Stimulated activated CD4-positive, alpha-beta T cell treated with anti-CD3 and anti-CD28 coated beads, Interleukin-2, amount 100 ng/mL, for 24 hours (primary cell): ENCODE measurements at places on chromosomes 1 and 21.

- DNase-seq: no peak
Observed at GRCh38 chr1:161678500-161678899, 15.6 kb downstream of the FCGR2B start.

- no peak for DNase-seq
Observed at GRCh38 chr1:76170513-76170912, 96.0 kb downstream of the ST6GALNAC3 start.

GRCh38 chr1:210731193-210731592 lies 402.5 kb downstream of the HHAT start:
- DNase-seq: no peak

GRCh38 chr1:221418346-221418745 lies 323.5 kb downstream of the DUSP10 start:
- DNase-seq: no peak

GRCh38 chr1:185408700-185409270 lies 91.7 kb upstream of the IVNS1ABP start:
- DNase-seq: no peak

GRCh38 chr1:86155051-86155806 lies 1.3 kb downstream of the COL24A1 start:
- DNase-seq: no peak

- DNase-seq: no peak
Observed at GRCh38 chr1:31548534-31548906, 27.8 kb upstream of the TINAGL1 start.

DNA sequence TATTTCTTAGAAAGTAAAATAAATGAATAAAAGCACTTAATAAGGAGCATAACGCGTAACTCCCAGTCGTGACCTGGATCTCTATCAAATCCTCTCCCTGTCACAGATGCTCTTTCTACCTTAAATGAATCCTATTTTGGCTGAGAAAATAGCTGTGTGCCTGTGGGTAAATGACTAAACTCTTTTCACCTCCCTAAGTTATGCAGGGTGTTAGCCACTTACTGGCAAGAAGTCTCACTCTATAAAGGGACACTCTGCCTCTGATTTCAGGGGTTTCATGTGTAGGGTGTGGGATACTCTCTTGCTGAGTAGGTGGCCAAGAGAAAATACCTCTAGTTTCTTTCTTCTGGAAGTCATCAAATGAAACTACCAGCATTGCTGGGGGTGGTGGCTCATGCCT lies 24.3 kb upstream of the PPP1R15B start:
- no peak for DNase-seq

DNA sequence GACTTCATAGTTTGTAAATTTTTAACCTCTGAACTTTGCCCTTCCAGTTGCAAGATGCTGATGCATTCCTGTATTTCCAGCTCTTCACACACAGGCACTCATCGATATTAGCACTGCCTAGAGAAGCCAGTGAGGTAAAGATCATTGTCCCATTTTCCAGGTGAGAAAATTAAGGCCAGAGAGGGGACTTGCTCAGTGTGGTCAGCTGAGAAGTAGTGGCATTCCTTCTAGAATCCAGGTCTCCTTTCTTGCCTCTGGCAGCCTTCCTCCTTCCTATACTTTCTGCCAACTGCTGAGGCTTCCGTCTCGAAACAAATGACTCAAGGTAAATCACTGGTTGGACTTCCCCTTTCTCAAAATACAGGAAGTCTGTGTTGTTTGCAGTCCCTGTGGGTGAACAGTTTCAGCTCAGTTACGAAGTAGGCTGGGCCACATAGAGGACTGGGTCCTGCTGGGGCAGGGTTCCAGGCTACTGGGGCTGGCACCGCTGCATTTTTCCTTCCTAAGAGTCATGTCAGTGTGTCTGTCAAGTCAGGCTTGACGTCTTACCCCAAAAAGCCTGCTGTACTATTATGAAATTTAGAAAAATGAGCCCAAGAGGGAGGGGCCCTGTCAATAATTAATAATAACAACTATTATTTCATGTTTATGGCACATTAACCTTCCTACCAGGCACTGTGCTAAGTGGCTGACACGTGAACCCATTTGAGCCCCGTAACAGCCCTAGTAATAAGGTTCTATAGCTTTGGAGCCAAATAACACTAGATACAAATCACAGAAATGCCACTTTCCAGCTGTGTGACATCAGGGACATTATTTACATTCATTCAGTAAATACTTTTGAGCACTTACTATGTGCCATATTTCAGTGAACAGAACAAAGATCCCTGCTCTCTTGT lies 16.6 kb upstream of the RNF19B start:
- peak; percentile 71 for DNase-seq

DNA sequence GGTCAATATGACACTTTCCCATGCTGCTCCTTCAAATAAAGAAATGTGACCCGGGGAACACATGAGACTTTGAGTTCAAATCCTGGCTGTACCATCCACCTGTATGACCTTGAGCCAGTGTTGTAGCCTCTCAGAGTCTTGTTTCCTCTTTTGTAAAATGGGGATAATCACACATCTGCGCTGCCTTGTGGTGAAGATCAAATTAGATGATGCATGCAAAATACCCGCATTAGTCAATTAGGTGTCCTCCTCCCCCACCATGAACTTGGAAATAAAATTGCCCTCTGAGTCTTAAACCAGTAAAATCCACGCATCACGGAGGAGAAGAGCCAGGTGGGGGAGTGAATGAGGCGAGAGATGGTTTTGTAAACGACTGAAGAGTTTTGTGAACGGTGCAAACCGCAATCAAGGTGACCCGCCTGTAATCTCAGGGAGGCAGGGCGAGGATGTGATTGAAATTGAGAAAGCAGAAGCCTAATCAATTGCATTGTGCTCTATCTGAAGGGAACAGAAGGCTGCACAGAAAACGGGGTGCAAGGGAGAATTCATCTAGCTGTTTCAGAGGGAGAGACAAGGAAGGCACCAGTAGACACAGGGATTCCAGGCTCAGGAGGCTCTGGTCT lies 5.8 kb upstream of the AHDC1 start:
- no peak for DNase-seq

- peak; percentile 36 for DNase-seq
Observed at GRCh38 chr1:176073524-176074157, 133.4 kb downstream of the COP1 start.

DNA sequence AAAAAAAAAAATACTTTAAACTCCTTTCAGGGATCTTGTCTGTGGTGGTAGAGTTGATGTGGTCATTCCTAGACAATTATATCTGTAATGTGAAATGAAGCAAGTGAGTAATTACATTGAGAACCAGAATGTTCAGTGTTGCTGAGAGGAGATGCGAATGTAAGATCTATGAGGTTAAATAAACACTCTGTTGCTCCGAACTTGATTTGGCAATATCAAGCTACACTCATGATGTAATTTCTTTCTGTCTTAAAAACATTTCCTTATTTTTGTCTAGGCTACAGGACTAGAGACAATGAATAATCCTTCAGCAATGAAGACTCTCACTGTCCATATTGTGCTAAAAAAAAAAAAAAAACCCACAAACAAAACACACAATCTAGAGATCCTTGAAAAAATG lies 63.1 kb upstream of the IGSF5 start:
- no peak for DNase-seq

GRCh38 chr1:18511149-18511873 lies 30.6 kb downstream of the KLHDC7A start:
- DNase-seq: no peak

DNA sequence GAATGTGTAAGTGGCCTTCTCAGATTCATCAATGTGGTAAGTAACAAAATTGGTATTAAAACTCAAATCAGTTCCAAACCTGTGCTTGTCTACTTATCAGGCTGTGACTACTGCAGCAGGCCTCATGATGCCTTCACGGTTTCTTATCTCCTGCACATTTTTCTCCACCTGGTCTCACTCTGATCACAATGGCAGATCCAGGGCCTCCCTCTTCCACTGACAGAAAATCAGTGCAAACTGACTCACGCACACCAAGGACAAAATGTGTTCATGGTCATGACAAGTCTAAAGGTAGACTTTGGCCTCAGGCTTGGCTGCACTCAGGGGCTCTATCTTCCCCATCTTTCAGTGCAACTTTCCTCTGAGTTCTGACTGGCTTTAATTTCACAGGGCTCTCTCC lies 56.7 kb upstream of the ATP1A1 start:
- DNase-seq: no peak

GRCh38 chr21:38832664-38833063 lies 26.9 kb downstream of the ETS2 start:
- peak; percentile 14 for DNase-seq

DNA sequence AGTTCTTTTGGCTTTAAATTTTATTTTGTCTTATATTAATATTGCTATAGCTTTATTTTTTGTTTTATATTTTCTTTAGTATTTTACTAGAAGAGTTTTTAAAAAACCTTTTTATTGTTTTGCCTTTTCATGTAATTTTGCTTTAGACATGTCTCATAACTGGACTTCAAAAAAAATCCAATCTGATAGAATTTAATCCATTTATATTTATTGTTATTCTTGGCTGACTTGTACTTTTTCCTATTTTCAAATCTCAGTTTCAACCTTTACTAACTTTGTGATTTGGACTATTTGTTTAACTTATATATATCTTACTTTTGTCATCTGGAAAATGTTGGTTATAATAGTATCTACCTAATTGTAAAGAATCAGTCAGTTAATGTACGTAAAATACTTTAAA lies 61.2 kb downstream of the NTNG1 start:
- no peak for DNase-seq

DNA sequence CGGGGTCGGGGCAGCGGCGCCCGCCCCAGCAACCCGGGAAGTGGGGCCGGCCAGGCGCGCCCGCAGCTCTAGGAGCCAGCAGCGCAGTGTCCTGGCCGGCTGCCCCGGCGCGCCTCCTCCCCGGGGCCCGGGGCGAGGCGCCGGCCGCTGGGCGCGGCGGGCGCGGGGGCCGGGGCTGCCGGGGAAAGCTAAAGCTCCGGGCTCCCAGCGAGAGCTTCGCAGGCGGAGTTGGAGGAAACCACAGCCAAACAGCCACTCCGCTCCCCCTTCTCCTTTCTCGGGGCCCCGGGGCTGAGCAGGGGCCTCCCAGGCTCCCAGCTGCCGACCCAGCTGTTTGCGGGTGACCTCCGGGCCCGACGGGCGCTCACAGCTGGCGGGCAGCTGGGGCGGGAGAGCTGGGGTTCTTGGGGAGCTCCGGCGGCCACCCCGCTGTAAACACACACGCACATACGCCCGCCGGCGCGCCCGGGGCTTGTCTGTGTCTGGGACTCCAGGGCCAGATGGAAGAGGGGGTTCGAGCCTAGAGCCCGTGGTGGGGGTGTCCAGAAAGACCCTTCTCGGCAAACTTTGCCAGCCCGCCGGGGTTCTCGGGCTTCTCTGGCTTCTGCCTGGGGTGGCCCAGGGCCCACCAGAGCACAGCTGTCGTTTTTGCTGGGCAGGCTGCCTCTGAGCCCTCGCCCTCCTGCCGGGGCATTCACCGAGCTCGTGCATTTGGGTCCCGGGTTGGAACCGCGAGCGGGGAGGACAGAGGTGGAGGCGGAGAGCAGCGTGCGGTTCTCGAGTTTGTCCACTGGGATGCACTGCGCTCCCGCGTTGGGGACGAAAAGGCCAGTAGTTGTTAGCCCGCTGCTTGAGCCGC lies 1.5 kb downstream of the AJAP1 start:
- DNase-seq: no peak

- DNase-seq: peak; percentile 23
Observed at GRCh38 chr1:19710825-19711611, 46.3 kb downstream of the HTR6 start.

- no peak for DNase-seq
Observed at GRCh38 chr1:50421768-50422674, 1.2 kb downstream of the DMRTA2 start.
